ENCODE measurements at places on chromosomes 1 and 21. TPM values are rescaled to one million over a fixed set of nuclear protein-coding genes. Genes with fewer than 3 reads are reported as not detected.

RCSD1 gene
- 3.9 TPM for total RNA-seq

UTP11 gene
- total RNA-seq: 28.5 TPM

OR2AK2 gene
- not detected for total RNA-seq

CLDN8 gene
- not detected for total RNA-seq

HSPA13 gene
- 122 TPM for total RNA-seq

RALGPS2 gene
- total RNA-seq: 48.2 TPM

GSTM1 gene
- not detected for total RNA-seq

ZMYND12 gene
- 0.25 TPM for total RNA-seq

S100A2 gene
- total RNA-seq: not detected

WNT4 gene
- total RNA-seq: 3.4 TPM

TMOD4 gene
- not detected for total RNA-seq

MX2 gene
- 0.98 TPM for total RNA-seq

ZNF697 gene
- total RNA-seq: 27.5 TPM

NHLH1 gene
- 0.98 TPM for total RNA-seq

NMNAT2 gene
- 58.3 TPM for total RNA-seq

F5 gene
- total RNA-seq: under 0.01 TPM

IFNLR1 gene
- total RNA-seq: under 0.01 TPM

SPATA46 gene
- not detected for total RNA-seq

SMPDL3B gene
- 0.25 TPM for total RNA-seq

TNNT2 gene
- 0.25 TPM for total RNA-seq

GSTM5 gene
- total RNA-seq: 1.7 TPM

LRRC71 gene
- total RNA-seq: 0.25 TPM

RRP15 gene
- 15.0 TPM for total RNA-seq

ASCL5 gene
- not detected for total RNA-seq

PTCH2 gene
- 1.7 TPM for total RNA-seq

USF1 gene
- 87.0 TPM for total RNA-seq

C2CD4D gene
- not detected for total RNA-seq

CALML6 gene
- under 0.01 TPM for total RNA-seq

TRNP1 gene
- 12.0 TPM for total RNA-seq

MXRA8 gene
- total RNA-seq: 11.3 TPM

BLACAT1 gene
- total RNA-seq: 1.5 TPM

TIPRL gene
- 71.5 TPM for total RNA-seq

TP53BP2 gene
- 32.5 TPM for total RNA-seq

TTLL10 gene
- not detected for total RNA-seq

NASP gene
- 70.8 TPM for total RNA-seq

RSPH1 gene
- 0.98 TPM for total RNA-seq

PDZK1 gene
- total RNA-seq: 2.0 TPM

FCRL1 gene
- total RNA-seq: under 0.01 TPM

HES4 gene
- 20.7 TPM for total RNA-seq

PDE4B gene
- total RNA-seq: 97.1 TPM

HCRTR1 gene
- 3.2 TPM for total RNA-seq

SPAG17 gene
- total RNA-seq: 2.5 TPM

RNU1-2 gene
- 73,230 TPM for total RNA-seq

TSPEAR gene
- not detected for total RNA-seq

PHACTR4 gene
- total RNA-seq: 12.5 TPM

SLC35F3 gene
- 2.5 TPM for total RNA-seq

CA6 gene
- not detected for total RNA-seq

CDK18 gene
- total RNA-seq: 1.2 TPM

BEND5 gene
- 12.0 TPM for total RNA-seq

XCL2 gene
- not detected for total RNA-seq

SPRR4 gene
- total RNA-seq: not detected

BRINP2 gene
- total RNA-seq: 17.0 TPM

TEDDM1 gene
- total RNA-seq: not detected

OR14K1 gene
- not detected for total RNA-seq

PPIAL4G gene
- 0.25 TPM for total RNA-seq

MCOLN2 gene
- not detected for total RNA-seq

RGS16 gene
- 2.2 TPM for total RNA-seq

KIF14 gene
- total RNA-seq: 1.5 TPM

C1QTNF12 gene
- total RNA-seq: 0.25 TPM
